Stimulated activated CD4-positive, alpha-beta T cell treated with anti-CD3 and anti-CD28 coated beads, Interleukin-12 subunit alpha, Interleukin-12 subunit beta, amount 100 ng/mL, for 24 hours (primary cell): ENCODE measurements at places on chromosomes 5 and 9.

GRCh38 chr5:173984218-173984617, 4.8 kb upstream of the C5orf47 start:
- DNase-seq = no peak

DNA sequence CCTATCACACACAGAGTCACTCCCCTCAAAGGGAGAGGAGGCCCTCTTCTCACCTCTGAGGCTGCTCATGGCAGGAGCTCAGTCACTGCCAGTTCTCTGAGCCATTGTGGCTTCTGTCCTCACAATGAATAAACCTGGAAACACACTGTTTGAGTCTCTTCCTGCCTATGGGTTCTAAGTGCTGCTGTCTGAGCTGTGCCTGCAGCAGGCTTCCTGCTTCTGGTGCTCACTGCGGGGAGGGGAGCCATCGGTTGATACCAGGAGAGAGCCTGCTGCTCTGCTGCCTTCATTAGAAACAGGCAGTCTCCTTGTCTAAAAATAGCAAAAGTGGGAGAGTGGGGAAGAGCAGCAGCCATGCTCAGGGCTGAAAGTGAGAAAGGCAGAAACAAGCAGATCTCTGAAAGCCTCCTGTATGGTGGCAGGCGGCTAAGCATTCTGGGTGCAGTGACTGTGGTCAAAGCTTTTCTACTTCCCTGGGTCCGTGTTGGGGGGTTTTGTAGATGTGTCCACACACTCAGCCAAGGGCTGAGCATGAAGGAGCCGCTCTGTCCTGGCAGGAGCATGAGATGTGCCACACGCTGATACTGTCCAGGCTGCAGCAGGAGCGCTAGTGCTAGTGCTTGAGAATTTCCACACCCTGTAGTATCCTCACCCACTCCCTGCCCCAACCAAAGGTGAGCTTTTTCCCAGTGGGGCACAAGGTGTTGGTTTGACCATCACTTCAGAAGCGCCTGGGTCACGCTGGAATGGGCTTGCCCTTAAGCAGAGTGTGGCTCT, 34.2 kb downstream of the PRKACG start:
- no peak for DNase-seq

- no peak for DNase-seq
Measured at GRCh38 chr9:14838701-14839100, 71.5 kb downstream of the FREM1 start.

- DNase-seq = no peak
Measured at GRCh38 chr9:94728719-94729118, 2.2 kb downstream of the AOPEP start.

GRCh38 chr9:17045381-17045940, 89.4 kb upstream of the CNTLN start:
- no peak for DNase-seq

- DNase-seq = no peak
Measured at GRCh38 chr5:6236858-6237481, 141.4 kb downstream of the MED10 start.

DNA sequence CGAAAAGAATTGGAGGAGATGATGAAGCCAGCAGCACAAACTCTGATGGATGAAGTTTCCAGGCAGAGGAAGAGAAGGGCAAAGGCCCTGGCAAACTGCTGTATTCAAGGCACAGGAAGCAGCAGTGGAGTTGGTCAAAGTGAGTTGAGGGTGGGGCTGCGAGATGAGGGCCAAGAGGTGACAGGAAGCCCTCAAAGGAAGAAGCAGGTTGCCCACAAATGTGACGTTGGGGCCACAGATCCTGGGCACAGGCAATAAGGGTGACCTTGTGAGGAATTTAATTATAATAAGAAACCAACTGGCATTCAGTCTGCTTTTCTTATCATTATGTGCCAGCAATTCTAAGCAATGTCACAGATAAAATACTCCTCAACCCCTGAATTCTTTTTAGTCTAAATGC, 261.8 kb downstream of the CTNND2 start:
- no peak for DNase-seq

DNA sequence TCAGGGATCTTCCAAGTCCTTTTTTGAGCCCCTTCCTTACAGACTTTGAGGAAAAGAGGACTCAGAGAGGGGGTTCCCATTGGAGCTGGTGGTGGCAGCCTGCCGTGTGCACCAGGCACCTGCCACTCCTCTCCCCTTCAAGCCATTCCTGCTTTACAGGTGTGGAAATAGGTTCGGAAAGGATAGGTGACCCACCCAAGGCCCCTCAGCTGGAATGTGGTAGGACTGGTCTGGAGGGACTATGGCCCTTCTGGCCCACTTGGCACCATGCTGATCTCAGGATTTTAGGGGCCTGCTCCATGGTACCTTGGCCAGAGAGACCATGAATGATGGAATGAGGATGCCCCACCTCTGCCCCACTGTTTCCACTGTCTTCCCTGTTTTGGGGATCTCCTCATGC, 1.4 kb downstream of the GALNT12 start:
- DNase-seq = no peak

GRCh38 chr9:95132366-95133324, 184.9 kb downstream of the FANCC start:
- no peak for DNase-seq

- DNase-seq = no peak
Measured at GRCh38 chr5:111299067-111299481, 74.9 kb downstream of the CAMK4 start.
